ENCODE measurements at places on chromosomes 1 and 21. TPM values are rescaled to one million over a fixed set of nuclear protein-coding genes. Genes with fewer than 3 reads are reported as not detected.

Gene NBPF20
- polyA plus RNA-seq, result 1.4 TPM

Gene HES2
- polyA plus RNA-seq, result not detected

Gene DCDC2B
- not detected for polyA plus RNA-seq

Gene CHIT1
- not detected for polyA plus RNA-seq

Gene CHI3L2
- 0.05 TPM for polyA plus RNA-seq

Gene PLA2G2D
- not detected for polyA plus RNA-seq

Gene ZBTB8B
- polyA plus RNA-seq, result not detected

Gene SPRR2F
- polyA plus RNA-seq, result not detected

DNA sequence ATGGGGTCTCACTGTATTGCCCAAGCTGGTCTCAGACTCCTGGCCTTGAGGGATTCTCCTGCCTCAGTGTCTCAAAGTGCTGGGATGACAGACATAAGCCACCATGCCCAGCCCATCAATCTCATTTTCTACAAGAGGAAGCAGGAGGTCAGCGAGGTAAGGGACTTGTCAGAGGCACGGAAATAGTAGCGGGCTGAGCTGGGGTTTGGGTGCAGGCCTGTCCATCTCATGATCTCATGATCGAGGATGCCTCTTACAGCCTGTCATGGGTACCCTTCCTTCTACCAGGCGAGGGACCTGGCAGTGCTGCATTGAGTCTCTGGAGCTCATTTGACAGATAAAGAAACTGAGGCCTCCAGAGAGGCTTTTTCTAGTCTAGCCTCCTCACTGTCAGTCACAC, 28.5 kb upstream of the SCCPDH start:
- no peak for DNase-seq

GRCh38 chr1:44134071-44134920, 7.1 kb downstream of the KLF18 start:
- DNase-seq, result no peak

DNA sequence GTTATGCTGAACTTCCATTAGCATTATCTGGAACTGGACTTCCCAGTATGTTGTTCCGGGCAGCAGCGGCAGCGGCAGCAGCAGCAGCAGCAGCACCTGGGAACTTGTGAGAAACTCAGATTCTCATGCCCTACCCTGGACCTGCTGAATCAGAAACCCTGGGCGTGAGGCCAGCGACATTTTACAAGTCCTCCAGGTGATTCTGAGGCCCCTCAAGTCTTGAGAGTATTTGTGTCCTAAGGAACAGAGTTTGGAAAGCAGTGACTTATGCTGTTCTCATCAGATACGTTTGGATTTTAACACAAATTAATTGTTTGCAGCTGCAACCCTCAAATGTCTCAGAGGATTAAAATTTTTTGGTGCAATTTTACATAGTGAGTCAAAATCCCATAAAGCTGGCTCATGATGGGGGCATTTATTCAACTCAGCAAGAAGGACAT, 157.2 kb upstream of the KAZN start:
- DNase-seq, result peak; percentile 82

DNA sequence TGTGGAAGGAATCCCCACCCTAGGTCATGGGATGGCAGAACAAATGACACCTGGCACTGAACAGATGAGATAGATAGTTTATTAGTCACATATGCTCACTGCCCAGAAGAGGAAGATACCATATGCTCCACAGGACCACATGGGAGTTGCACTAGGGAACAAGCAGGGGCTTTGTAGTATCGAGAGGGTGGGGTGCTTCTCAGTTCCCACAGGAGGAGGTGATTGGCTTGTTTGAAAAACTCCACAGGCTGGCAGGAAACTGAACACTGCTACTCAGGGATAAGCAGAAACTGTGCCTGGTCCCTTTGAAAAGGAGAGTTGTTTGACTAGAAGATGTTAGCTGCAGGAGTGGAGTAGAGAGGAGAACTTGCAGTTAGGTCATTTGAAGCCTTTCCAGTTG, 31.9 kb upstream of the RXRG start:
- no peak for DNase-seq

DNA sequence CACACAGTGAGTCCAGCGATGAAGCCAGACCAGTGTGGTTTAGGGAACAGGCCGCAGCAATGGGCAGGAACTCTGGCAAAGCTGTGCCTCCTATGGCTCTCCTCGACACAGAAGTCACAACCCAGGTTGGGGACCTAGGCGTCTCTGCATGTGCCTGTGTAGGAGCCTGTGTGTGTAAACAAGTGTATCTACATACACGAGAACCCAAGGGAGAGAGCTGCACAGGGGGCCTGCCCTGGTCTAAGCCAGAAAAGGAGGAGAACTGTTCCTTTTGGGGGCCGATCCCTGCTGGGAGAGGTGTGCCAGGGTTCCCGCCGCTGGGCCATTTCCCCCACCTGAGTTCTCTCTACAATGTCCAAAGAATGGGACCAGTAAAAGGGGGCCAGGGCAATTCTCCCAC, 56.0 kb downstream of the CD247 start:
- no peak for DNase-seq

DNA sequence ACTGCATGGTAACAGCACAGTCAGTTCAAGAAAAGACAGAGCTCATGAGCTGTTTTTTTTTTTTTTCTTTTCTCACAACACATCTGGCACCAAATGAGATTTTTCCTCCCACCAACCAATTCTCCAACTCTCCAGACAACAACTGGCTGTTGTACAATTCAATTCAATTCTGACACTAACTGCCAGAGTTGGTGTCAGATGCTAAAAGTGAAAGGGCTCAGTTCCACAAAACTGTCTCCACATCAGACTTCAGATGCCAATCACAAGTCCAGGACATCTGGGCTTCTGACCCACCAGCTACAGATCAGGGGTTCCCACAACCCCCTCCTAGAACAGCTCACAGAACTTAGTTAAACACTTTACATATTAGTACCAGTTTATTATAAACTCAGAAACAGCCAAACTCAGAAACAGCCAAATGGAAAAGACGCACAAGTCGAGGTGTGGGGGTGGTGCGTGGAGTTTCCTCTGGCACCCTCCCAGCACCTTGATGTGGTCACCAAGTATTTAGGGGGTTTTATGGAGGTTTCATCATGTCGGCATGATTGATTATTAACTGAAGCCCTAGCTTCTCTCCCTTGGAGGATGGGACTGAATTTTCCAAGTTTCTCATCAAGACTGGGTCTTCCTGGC, 39.2 kb upstream of the LRRC8D start:
- DNase-seq, result no peak

GRCh38 chr1:161727256-161727924, 6.0 kb downstream of the FCRLB start:
- peak; percentile 74 for DNase-seq

All from BJ (cell line).